ENCODE measurements at places on chromosomes 4 and X.

DNA sequence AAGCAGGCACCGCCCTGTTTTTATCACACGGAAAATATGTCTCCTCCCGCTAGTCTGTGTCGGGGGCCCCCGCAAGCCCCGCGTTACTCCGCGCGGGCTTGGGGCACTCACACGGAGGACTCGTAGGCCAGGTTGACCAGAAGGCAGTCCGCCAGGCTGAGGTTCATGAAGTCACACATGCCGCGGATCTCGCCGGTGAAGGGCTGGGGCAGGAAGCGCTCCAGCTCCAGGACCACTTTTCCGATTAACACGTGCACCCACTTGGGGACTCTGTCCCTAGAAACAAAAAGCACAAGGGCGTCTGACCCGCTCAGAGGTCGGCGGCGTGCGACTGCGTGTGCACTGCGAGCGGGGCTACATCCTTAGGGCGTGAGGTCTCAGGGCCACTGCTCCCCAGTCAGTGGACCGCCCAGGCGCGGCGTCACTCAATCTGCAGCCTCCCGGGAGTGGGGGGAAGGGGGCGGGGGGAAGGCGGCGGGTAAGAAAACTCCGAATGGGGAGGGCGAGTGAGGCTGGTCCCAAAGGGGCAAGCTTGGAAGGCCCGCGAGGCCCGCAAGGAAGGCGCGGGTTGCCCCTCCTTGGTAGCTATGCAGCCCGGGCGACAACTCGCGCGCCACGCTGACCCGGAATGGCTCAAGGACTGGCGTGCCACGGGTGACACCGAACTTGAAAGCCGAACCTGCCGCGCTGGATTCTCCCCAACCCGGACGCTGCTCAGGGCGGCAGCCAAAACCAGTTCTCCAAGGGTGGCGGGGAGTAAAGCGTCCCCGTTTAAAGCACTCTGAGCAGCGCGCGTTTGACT lies 722 bp downstream of the NAAA start:
- DNase-seq = no peak

DNA sequence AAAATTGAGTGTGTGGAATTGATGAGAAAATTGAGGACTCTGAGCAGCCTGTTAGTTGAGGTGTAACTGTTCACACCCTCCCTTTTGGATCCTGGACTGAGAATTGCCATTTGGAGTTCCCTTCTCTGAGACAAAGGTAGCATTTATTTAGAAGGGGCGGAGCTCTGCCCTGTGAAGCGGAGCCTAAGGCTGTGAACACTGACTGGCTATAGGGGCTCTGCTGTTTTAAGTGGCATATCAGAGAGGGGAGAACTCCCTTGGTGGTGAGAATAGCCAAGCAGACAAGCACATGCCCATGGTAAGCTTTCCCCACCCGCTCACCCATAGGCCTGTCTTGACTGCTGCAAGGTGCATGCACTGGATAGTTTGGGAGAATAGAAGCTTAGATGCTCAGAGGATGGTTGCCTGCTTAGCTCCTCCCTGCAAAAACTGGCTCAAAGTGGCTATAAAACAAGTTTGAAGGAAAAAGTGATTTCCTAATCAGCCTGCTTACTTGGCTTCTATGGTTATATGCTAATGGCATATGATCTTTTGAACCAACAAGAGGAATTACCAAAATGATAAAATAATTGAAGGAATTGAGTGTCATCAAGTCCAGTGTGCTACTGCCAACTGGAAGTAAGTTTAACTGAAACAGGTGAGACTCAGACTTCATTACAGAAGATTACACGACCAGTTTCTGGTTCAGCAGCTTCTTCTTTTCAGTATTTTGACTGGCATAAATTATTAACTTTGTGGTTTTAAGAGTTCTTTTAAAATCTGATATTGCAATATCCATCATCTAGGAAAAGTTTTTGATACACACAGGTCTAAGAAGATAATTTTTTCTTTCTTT lies 108.4 kb downstream of the AFF1 start:
- DNase-seq = no peak

- DNase-seq = no peak
These were observed 852.8 kb upstream of the PCDH7 start for GRCh38 chr4:29867412-29867811.

DNA sequence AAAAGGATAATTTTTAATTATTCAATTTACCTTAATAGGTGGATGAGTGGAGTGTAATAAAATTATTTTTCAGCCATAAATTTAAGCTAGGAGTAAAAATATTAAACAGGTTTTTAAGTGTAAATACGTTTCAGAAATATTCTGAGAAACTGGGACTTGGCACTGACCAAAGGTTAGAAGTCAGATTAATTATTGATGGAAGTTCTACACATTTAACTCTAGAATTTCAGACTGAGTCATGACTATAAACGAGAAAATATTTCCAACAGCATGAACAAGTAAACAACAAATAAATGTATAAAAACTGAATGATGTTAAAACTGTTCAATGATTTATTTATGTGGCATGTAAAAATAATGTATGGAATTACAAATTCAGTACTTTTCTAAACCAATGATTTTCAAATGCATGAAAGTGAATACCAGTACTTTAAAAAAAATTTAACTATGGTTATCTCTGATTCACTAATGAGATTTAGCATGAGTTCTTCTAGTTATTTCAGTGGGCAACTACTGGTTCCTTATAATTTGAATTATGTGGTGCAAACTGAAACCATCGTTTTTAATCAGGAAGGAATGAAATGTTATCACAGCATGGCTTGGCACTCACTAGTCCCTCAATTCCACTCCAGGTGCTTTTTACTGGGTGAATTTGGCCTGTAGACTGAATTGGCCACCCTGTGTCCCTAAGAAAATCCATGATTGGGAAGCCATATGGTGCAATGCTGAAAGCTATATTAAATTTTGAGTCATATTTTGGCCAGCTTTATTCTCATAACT lies 244.2 kb downstream of the FSTL5 start:
- peak; percentile 35 for DNase-seq

GRCh38 chrX:41382714-41383645 lies 49.0 kb downstream of the DDX3X start:
- no peak for DNase-seq

DNA sequence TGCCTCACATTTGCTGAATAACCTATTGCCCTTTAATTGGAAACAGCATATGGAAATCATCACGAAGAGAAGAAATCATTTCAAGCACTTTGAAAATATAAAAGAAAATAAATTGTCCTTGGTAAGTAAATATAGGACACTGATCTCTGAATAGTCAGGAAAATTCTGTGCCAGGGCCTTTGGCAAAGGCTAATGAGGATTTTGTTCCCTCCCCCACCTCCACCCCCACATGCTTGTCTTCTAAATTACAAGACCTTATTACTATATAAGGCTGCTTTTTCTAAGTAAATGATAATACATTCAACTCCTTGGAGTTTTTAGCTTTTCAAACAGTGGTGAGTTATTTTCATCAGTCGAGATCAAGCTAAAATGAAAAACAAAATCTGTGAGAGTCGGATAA lies 15.8 kb downstream of the SYNPO2 start:
- no peak for DNase-seq

DNA sequence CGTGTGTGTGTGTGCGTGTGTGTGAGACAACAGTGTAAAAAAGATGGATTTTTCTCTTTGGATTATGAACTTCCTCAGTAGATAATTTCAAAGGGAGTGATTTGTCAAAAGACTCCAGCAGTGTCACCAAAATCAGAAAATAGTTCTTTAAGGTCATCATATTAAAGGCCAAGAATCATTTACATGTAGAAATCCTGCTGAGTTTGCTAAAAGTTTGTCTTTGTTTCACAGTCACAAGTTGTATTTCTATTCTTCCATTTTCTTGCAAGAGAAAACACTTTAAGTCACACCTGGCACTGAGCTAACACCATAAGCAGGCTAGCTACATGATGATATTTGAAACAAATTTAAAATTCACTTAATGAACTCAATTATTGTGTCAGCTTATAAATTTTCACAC lies 222.7 kb downstream of the PACRGL start:
- no peak for DNase-seq

DNA sequence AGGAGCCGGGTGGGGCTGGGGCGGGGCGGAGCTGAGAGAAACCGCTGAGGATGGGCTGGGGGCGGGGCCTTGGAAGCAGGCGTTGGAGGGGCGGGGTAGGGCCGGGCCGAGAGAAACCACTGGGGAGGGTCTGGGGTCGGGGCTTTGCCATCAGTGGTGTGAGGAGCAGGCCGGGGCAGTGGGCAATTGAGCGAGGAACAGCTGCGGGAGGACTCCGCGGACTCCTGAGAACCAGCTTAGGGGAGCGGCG lies 1.3 kb upstream of the EOLA2 start:
- DNase-seq = peak; percentile 25

DNA sequence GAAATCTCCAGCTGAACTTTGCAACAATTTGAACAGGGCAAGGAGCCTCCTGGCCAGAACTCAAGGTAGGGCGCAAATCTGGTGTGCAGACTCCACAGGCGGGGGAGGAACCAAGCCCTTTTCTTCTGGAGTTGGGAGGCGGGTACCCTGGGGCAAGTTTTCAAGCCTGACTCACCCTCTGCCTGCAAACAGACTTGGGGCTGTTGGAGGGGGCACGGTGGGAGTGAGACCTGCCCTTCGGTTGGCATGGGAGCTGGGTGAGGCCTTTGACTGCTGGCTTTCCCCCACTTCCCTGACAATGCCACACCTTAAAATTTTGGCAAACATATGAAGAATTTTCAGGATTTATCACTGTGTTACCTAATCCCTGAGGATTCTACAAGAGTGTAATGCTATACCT lies 709.8 kb upstream of the DIAPH2 start:
- no peak for DNase-seq

DNA sequence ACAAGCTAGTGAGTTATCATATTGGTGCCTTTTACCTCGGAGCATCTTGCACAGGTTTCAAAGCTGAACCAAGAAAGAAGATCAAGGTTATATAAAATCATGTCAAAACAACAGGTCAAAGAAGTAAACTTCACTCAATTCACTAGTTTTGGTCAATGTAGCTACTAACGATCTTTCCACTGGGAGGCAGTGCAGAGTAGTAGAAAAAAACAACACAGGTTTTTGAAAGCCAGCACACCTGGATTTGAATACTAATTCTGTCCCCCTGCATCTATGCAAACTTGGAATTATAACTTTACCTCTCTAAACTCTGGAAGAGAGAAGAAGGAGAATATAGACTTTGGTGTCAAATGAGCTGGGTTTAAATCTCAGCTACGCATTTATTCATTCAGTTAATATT lies 266.1 kb downstream of the GRIA3 start:
- DNase-seq = no peak

DNA sequence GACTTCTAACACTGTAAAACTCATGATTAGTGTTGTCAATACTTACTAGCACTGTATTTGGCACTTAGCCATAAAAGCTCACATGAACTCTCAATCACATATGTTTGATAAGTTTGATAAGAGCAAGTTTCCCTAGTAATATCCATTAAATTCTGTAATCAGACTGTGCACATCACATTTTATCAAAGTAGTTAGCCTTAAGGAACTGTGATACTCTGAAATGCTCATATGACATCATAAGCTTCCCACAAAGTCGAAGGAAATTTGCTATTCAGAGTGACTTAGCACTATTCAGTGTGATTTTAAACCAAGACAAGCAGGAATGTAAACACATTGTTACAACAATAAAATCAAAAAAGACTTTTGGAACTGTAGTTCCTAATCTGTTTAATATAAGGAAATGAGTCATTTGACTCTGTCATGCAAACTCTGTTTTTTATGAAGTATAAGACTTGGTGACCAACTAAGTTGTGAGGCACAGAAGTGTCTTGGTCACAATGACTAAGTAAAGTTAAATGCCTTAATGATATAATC lies 6.7 kb downstream of the SLC7A11 start:
- no peak for DNase-seq

- DNase-seq = no peak
These were observed 82.4 kb upstream of the ADGRG2 start for GRCh38 chrX:19204636-19205035.

- no peak for DNase-seq
These were observed 98.1 kb downstream of the DCTD start for GRCh38 chr4:182818926-182819730.

- DNase-seq = no peak
These were observed 383.4 kb downstream of the FAM133A start for GRCh38 chrX:94057385-94057784.

GRCh38 chrX:154409222-154409871 lies at the start of gene DNASE1L1:
Gene DNASE1L1, minus strand, starts transcription at chrX:154409254. Its CDS starts 3,686 bp downstream, at chrX:154405568.
- DNase-seq = no peak

- no peak for DNase-seq
These were observed 65.1 kb downstream of the HPGDS start for GRCh38 chr4:94277534-94277933.

DNA sequence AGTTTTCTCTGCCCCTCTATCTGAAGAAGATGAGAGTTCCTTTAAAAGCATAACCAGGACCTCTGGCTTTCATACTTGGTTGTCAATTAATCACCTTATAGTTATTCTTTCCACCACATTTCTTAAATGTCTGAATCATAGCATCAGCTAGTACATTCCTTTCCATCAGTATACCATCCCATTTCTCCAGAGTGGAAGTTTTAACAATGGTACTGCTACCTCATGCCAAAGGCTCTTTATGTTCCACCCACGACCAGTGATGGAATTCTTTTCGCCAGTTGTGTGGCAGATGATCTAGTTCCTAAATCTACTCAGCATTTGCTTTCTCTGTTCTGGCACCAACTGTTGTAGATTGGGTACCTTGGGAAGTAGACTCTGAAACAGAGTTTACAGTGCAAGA lies 379.8 kb downstream of the ZNF674 start:
- peak; percentile 68 for DNase-seq

GRCh38 chrX:13357925-13358324 lies 38.1 kb upstream of the ATXN3L start:
- DNase-seq = no peak

GRCh38 chr4:110184140-110184790 lies 14.2 kb downstream of the ELOVL6 start:
- no peak for DNase-seq

GRCh38 chr4:80465238-80465637 lies 129.7 kb downstream of the CFAP299 start:
- no peak for DNase-seq

DNA sequence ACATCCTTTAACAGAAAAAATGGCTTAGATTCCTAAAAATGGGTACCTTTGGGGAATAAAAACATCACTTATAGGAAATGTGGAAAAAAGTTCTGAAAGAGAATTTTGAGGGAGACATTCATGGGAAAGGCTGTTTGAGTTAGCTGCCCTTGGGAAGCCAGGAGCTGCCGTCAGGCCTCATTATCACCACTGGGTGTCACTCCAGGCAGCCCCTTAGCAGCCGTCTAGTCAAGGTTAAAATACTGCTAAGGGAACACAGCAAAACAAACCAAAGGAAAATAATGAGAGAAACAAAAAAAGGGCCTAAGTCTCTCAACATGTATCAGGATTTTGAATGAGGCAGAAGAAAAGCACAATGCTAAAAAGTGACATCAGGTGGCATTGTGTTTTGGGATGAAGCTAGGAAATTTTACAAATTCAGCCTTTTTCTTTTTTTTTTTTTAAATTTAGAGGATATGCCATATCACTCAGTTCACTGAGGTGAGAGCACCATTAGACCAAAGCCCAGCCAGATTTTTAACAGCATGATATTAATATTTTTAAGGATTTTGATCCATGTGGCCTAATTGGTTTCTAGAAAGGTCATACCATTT lies 235.3 kb downstream of the GPAT3 start:
- peak; percentile 13 for DNase-seq

Data from epithelial cell of proximal tubule (primary cell).